Right cardiac atrium (tissue), 5 donors: ENCODE measurements at places on chromosomes 11 and 22.
A peak's percentile ranks its signal among the peaks of the same experiment; 100 is the strongest.

- DNase-seq, result no peak
Observed at GRCh38 chr11:3224401-3225057, 5.9 kb upstream of the MRGPRG start.

- DNase-seq, result no peak
Observed at GRCh38 chr11:125374398-125374797, 121.7 kb downstream of the FEZ1 start.

DNA sequence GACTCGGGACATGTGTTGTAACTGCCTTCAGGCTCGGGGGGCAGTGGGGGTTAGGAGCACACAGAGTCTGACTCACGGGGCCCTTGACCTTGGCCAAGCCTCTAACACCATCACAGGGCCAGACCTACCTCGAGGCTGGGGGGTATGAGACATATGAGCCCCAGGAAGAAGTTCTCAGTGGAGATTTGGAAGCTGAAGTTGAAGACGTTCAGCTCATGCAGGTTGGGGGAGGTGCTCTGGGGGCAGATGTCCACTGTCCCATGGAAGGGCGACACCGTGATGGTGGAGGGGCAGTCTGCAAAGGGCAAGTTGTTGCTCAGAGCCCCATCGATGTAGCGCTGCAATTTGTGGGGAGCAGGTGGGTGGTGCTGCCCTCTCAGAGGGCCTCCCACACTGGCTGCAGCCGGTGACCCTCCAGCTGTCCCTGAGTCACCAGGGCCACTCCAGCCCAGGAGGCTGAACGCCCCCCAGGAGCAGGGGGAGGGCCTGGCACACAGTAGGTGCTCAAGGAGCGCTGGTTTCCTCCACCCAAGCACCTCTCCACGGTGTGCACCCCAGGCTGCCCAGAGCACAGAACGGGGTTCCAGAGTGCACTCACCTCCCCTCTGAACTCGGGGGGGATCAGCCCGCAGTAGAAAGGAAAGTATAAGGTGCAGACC lies 2.5 kb downstream of the PNPLA5 start:
- no peak for DNase-seq

DNA sequence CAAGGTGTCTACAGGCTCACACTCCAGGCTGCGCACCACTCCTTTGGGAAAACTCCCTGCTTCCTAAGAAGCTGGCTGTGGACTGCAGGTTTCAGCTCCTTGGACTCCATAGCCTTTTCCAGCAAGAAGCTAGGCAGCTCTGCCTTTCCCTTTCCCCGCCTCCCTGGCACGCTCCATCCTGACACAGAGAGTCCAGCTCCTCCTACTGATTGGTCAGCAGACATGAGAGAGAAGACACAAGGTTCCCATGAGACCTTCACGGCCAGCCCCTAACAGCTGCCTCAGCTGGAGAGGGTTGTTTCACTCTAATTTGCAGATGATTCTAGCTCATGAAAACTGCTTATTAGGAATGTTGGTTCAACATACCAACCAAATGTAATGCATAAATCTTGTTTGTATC lies 27.6 kb downstream of the TENM4 start:
- peak; percentile 86 for DNase-seq

- no peak for DNase-seq
Observed at GRCh38 chr11:11743216-11743615, 98.6 kb upstream of the USP47 start.

- DNase-seq, result no peak
Observed at GRCh38 chr11:40188848-40189247, 1270.6 kb downstream of the LRRC4C start.

DNA sequence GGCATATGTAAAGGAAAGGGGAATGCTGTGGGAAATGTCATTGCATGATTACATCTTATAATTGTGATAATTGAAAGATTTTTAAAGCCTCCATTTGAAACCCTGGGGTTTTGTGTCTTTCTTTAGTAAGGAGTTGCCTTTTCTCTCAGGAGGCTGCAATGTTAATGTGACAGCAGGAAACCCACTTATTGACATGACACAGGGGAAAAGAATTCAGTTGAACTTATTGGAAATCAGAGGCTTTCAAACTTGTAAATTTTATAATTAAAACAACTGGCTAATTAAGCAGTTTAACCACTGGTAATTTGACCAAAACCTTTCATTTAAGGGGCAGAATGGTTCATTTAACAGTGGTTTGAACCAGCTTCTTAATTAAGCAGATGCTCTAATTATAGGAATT lies 31.2 kb downstream of the MRPL48 start:
- DNase-seq, result no peak

DNA sequence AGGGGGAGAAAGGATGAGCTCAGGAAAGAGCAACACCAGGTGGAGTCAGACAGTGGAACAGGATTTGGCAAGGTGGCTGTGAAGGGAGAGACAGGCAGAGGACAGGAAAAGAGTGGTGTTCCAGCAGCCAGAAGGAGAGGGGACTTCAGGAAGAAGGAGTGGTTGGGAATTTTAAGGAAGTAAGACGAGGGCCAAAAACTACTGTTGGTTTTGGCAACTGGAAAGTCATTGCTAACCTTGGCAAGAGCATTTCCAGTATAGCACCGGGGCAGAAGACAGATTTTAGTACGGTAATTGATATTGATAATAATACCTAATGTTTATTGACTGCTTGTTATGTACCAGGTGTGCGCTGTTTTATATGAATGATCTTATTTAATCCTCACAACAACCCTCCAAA lies 15.4 kb upstream of the DDX6 start:
- DNase-seq, result no peak

DNA sequence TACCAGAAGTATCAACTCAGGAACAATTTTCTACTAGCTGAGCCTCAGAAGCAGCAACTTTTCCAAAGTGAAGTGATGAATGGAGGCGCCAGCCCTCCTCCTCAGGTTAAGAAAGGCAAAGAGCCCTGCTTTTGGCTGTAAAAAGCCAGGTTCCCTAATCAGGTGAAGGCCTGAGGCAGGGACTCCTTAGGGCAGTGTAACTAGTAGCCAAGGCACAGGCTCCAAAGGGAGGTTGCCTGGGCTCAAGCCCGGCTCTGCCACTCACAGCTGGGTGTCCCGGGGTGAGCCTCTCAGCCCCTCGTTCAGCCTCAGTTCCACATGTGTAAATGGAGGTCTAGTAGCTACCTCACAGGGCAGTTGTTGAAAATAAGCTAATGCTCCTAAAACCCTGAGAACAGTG lies 19.5 kb downstream of the TSKU start:
- no peak for DNase-seq

DNA sequence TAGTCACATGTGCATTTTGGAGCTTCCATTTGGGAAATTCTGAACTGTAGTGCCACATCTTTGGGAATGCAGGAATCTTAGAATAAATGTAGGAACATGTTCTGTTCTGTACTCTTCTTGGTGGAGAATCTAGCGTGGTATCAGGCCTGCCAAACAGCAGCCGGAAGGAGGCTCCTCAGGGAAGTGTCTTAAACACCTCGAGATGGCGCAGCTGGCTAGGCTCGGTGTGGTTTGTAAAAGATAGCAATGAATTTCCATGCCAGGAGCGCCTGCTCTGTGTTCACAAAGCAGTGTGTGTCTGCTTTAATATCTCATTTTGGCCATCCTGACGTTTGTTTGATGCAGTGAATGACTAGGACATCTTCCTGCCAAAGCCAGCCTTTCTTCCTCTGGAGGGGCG lies 145.1 kb downstream of the ATXN10 start:
- no peak for DNase-seq

GRCh38 chr11:121829159-121829643 lies 286.8 kb downstream of the BLID start:
- peak; percentile 50 for DNase-seq

DNA sequence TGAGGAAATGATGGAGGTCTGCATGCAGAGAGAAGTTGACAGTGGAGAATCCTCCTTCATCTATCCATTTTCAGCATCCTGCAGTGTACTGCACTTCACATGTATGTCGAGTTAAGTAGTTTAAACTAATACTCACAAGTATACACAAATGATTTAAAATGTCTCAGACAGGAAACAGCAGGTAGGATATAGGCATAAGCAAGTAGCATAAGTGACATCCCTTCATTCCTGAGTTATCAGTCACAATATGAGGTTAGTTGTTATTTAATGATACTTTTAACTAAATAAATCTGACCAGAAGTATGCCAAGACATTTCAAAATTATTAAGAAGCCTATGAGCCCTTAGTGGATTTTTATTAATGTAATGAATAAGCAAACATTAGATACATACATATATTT lies 37.4 kb downstream of the MTMR2 start:
- DNase-seq, result no peak
